ENCODE measurements at places on chromosomes 3 and 15.

- DNase-seq: no peak
Measured at GRCh38 chr3:118036215-118036614, 998.4 kb downstream of the IGSF11 start.

GRCh38 chr3:107344722-107345121 is 32.5 kb upstream of the CCDC54 start:
- peak; percentile 17 for DNase-seq

DNA sequence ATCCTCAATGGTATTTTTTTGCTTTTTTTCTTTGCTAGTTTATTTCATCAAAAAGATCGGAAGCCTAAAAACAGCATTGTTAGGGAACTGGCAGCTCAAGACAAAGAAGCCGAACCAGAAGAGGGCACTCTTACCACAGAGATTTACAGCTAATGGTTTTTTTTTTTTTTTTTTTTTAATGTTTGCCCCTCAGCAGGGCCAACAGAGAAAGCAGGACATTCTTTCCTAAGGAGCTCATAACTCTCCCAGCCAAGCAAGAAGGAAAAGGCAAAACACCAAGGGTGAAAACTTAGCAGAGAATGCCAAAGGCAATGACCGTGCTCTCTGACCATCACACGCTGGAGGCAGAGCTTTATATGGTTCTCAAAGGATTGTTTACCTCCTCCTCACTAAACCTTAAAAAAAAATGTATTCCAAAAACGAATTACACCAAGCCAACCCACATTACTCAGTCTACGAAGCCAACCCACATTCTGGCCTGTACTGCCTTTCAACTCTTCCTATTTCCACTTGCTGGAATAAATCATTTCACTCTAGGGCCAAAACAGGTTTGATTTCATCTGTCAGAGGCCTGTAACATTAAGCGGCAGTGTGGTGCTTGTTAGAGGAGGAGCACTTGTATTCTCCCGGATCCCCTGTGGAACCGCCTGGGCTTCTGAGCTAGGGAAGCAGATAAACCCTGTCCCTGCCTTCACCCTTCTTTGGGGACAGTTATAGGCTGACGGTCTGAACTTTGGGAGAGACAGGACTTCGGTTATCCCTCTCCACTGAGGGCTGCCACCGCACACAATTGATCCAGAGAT is 35.6 kb upstream of the GYG1 start:
- DNase-seq: peak; percentile 92

DNA sequence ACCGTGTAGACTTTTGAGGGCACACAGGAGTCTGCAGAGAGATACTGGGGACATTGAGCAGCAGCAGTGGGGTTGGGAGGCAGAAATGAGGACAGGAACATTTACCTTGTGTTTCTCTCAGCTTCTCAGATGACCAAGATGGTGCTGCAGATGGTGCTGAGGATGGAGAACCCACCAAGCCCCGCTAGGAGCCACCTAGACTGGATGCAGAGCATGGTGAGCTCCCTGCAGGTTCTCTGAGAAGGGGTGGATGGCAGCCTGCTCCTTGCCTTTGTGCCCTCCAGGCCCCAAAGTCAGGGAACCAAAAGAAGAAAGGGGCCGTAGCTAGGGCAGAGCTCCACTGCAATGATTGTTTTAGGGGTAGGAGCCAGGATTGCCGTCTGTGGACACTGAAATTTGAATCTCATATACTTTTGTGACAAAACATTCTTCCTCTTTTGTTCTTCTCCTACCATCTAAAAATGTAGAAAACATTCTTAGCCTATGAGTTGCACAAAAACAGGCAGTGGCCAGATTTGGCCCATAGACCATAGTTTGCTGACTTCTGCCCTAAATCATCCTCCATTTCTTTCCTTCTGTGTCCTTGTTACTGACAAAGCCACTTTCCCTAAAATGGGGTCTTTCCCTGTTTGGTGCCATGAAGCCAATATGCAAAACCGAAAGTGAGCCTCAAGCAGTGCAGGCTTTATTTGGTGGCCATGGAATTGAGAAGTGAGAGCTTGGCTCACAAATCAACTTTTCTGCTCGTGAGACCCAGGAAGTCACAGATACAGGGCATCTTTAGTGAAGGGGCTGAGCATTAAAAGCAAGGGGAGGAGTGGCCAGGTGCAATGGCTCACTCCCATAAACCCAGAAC is 11.9 kb upstream of the MUC20 start:
- no peak for DNase-seq

DNA sequence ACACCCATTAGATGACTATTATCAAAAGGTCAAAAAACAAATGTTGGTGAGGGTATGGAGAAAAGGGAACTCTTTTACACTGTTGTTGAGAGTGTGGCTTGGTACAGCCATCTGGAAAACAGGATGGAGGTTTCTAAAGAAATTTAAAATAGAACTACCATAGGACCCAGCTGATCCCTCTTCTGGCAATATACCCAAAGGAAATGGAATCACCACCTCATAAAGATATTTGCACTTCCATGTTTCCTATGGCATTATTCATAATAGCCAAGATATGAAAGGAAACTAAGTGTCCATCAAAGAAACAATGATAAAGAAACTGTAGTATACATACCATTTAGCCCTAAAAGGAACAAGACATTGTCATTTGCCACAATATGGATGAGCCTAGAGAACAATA is 186.3 kb downstream of the SCAPER start:
- DNase-seq: no peak

DNA sequence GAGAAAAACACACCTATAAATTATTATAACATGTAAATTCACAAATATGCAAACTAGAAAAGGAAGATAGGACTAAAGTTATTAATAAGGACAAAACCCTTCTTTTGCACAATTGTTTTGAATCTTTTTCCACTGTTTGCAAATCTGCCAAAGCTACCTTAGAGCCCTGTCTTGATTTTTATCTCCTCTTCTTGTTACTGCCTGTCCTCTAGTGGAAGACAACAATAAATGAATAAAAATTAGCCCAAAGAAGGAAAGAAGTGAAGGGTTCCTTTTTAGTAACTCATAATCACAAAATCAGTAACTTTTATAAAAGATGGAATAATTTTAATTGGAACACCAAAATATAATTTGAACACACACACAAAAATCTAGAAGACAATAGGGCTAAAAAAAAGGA is 2.7 kb downstream of the CD200R1 start:
- DNase-seq: no peak

- DNase-seq: no peak
Measured at GRCh38 chr15:48695827-48696573, 50.5 kb upstream of the FBN1 start.

- peak; percentile 28 for DNase-seq
Measured at GRCh38 chr3:77459926-77460325, 420.0 kb downstream of the ROBO2 start.

DNA sequence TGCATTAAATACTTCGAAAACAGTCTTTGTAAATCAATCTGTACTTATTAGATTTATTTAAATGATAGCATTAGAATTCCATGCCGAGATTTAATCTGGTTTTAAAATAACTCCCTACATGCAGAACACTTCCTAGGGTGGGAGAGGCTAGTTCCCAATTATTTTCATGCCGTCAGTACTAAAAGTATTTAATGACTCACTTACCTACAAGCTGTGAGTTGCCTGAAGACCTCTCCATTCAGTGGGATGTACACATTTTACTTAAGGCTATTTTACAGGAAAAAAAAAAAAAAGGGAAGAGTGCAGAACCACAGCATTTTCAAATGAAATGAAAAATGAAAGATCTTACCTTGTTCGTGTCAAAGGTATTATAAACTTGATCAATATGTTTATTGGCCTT is 469 bp downstream of the GUCA1C start:
- DNase-seq: peak; percentile 14
